CD4-positive, alpha-beta T cell (primary cell): ENCODE measurements at places on chromosomes 16 and 17.

- DNase-seq = no peak
Measured at GRCh38 chr17:77728871-77729270, 229.6 kb upstream of the TNRC6C start.

- DNase-seq = no peak
Measured at GRCh38 chr16:86823888-86824671, 245.7 kb downstream of the FOXL1 start.

DNA sequence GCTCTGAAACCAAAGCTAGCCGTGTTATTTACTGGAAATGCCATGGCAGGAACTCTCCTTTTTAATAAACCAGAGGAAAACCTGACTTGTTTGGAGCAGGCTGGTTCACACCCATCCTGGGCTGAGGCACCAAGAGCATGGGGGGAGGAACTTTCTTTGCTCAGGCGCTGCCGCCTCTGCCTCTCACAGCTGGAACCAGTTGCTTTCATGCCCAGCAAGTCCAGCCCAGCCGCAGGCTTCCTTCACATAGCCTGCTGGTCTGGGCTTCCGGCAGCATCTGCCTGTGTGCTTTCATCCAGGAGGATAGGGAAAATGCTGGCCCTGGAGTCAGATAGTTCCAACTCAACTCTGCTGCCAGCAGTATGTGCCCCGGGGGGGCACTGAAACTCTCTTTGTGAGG lies 88.1 kb upstream of the ASIC2 start:
- DNase-seq = no peak

DNA sequence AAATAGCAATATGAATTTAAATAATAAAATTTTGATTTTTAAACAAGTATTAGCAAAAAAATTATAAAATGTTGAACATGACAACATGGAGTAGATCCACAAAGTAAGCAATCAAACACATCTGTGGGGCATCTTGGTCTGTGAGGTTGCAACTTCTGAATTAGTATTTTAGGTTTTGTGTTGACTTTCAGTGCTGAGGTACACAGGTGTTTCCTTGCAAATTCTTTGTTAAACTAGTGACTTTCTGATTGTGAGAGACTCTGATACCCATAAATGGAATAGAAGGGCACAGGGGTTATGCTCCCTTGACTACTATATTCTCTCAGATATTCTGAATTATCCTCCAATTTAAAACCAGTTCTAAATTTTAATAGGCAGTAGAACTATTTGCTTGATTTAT lies 841.7 kb downstream of the CDH8 start:
- no peak for DNase-seq

DNA sequence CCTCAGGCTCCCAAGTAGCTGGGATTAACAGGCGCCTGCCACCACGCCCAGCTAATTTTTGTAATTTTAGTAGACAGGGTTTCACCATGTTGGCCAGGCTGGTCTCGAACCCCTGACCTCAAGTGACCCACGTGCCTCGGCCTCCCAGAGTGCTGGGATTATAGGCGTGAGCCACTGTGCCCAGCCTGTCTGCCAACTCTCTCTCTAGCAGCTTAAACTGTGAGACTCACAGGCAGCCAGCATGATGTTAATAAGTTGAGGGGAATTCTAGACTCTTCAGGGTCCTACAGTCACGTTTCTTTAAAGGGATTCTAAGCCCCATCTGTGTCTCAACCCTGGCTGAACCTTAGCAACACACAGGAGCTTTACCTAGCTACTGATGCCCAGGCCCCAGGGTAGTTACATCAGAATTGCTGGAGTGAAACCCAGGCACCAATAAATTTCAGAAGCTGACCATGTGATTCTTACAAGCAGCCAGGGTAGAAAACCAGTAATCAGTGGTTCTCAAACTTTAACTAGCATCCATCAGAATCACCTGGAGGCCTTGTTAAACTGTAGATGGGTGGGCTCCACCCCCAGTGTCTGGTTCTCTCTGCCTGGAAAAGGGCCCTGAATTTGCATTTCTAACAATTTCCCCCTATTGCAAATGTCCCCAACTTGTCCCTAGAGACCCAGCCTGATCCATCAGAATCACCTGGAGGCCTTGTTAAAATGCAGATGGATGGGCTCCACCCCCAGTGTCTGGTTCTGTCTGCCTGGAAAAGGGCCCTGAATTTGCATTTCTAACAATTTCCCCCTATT lies 30.7 kb downstream of the GPRC5B start:
- DNase-seq = no peak

DNA sequence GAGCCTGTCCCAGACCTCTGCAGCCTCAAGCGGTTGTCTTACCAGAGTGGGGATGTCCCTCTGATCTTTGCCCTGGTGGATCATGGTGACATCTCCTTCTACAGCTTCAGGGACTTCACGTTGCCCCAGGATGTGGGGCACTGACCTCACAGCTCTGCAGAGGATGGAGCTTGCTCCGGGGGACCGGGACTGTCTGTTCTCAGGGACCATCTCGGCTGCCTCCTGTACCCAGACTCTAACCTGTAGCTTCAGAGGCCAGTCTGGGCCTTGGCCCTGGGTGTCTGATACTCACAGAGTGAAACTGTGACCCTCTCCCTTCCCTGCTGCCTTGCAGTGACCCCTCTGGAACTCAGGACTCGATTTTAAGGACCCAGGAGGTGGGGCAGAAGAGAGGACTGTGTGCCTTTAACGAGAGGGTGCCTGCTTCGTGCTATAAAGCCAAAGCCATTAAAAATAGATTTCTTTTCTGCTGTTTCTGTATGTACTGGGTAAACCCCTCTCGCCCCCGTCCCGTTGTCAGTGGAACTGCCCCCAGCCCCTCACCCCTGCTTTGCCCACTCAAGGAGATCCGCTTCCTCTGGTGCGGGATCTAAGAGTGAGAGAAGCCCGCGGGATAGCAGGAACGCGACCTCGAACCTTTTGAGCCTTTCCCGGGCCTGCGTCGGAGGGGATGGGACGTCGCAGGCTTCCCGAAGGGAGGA lies 1.1 kb upstream of the LLGL2 start:
- DNase-seq = no peak

- no peak for DNase-seq
Measured at GRCh38 chr16:67403976-67404555, 10.8 kb upstream of the TPPP3 start.

GRCh38 chr17:73738751-73739575 lies 94.7 kb upstream of the SDK2 start:
- DNase-seq = no peak

DNA sequence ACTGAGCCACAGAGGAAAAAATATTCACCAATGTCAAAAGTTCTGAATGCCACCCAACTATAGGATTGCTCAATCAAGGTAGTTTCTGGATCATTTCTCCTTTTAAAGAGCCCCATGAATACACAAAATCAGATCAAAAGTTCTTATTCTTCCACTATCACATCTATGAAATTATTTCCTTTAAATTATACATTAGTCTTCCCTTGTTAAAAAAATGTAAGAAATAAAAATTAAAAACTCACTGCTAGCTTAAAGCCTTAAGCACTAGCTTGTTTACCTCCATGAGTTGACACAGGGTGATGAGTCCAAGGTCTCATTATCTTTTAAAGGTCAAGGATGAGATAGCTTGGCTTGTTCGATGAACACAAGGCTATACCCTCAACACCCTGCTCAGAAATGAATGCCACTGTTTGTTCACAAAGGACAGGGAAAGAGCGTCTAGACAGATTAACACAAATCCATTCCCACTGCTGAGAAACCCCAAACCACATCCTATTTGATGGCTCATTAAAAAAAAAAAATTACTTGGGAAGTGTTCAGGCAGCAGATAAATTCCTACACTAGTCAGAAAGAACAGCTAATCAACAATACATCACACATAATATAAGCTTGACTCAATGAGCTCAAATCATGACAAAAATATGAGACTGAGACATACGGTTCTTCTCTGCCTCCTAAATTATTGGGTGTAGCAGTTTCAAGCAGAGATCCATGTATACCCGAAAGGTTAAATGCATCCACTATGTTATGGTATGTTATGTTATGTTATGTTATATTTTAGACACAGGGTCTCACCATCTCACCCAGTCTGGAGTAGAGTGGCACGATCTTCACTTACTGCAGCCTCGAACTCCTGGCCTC lies 118.9 kb downstream of the PARN start:
- DNase-seq = no peak

DNA sequence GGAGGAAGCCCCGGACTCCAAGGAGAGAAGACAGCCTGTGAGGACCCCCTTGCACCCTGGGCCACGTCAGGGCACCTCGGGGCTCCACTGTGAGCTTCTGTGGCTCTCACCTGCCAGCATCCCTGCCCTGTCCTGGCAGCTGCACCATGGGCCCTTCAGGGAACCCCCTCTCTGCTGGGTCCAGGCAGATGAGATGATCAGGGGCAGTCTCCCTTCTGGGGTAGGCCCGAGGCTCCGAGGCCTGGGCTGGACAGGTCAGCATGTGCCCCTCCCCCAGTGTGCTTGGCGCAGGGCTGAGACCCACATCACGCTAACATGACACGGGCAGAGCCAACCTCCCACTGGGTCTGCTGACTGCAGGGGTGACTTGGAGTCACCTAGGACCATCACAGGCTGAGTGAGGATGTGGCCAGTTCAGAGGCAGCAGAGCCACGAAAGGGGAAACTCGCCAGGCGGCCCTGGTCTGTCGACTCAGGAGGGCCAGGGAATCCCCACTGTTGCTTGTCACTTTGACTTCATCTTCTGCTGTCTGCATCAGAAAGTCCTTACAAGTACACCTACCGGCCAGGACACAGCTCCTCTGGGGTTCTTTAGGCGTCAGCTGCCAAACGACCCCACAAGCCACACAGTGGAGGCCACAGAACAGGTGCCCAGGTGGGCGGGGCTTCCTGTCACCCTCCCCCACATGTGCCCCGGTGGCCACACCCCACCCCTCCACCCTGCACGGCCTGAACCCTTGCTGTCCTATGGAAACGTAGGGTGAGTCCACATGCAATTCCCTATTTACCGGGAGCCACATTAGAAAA lies 2.2 kb downstream of the GALNS start:
- DNase-seq = no peak

DNA sequence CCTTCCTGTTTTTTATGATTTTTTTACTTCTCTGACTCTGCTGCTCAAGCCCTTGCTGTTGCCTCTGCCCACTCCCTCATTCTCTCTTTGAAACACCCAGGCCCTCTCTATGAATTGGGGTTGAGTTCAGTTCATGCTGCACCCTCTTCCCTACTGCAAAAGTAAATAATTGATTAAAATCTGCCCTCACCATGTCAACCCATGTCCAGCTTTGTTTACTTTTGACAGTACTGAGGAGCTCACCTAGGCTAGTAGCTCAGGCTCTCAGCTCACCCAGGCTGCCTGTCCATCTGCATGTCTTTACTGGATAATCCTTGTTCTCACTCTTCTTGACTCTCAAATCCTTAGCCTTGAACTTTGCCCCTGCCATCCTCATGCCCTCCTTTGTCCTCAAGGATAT lies 95.2 kb downstream of the SPACA3 start:
- no peak for DNase-seq

DNA sequence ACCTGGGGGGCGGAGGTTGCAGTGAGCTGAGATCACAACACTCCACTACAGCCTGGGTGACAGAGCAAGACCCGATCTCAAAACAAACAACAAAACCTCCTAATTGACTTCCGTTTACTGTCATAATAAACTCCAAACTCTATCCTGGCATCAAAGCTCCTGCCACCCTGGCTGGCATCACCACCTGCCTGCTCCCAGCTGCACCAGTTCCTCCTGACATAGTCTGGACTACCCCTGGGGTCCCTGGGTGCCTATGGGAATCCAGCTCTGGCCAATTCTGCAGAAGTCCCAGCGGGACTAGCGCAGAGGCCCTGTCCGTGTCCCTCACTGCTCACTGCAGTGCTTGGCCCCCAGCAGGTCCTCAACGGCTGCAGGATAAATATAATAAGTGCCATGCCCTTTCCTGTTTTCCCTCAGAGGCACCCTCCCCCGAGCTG lies 723 bp downstream of the NTHL1 start:
- DNase-seq = no peak

- no peak for DNase-seq
Measured at GRCh38 chr17:16364625-16365024, 11.4 kb upstream of the CENPV start.

DNA sequence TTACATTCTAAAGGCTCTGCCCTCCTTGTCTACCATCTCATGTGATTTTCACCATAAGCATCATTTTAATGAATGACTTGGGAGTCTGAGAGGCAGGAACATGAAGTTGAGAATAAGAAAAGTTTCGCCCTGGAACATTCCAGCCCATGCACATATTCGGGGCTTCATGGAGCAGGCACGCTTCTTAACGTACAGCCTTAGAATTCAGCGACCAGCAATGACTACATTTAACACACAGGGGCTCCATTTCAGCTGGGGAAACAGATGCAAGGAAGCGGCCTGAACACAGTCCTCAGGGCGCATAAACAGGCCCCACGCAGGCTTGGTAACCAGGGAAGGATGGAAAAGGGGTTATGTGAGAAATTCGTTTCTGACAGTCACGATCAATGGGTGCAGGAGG lies 357.4 kb downstream of the SLC39A11 start:
- no peak for DNase-seq

DNA sequence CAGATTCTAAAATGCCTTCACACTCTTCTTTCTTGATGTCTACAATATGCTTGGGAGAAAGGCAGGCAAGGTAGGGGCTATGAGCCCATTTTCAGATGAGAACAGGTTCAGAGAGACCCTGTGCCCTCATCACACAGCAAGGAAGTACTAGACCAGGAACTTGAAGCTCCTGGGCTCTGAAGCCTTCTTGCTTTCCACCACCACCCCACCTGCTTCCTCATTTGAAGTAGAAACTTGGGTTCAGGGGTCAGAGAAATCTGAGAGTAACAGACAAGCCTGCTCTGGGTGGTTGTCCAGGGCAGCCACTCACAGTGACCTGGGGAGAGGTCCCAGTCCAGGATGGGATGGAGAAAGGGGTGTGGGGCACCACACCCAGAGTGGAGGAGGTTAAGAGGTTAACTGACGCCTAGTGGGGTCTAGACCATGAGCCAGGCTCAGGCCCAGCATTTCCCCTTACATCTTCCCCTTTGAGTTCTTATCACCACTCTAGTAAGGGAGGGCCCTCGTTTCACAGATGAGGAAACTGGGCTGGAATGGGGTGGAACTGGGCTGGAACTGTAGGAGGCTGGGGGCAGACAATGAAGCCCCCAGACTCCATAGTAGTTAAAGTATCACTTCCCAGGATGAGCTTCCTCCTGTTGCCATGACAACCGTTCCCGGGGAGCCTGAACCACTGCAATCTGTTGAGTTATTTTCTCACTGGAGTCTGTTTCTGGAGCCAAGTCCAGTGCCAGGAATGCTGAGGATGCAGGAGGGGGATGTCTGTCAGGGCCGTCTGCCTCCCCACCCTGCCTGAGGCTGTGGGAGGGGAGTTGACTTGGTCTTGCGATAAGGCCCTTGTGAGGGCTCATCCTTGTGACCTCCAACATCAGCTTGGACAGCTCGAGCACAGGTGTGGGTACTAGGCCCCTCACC lies 16.2 kb upstream of the PHF12 start:
- DNase-seq = no peak

DNA sequence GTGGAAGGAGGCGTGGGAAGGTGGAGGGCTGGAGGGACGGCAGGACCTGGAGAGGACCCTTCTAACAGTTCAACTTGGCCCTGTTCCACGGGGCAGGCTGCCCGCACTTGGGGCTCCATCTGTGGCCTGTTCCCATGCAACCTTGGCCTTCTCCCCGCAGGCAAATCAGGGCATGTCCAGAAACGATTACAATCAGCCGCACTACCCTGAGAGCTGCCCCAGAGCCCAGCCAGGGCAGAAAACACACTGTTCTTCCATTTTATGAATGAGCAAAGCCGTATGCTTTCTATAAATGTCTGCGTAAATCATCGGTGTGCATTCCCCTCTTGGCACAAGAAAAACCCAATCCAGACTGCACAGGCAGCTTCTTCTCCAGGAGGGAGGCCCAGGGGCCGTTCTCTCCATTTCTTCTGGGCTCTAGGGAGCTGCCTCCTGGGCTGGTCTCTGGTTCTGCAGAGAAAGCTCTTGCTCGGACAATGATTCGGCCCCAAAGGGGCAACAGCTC lies 228.7 kb downstream of the SOX9 start:
- no peak for DNase-seq

GRCh38 chr17:32298298-32298697 lies 32.7 kb downstream of the RHBDL3 start:
- DNase-seq = no peak
